ENCODE measurements at places on chromosomes 12 and 14. TPM values are rescaled to one million over a fixed set of nuclear protein-coding genes. Genes with fewer than 3 reads are reported as not detected.

DNA sequence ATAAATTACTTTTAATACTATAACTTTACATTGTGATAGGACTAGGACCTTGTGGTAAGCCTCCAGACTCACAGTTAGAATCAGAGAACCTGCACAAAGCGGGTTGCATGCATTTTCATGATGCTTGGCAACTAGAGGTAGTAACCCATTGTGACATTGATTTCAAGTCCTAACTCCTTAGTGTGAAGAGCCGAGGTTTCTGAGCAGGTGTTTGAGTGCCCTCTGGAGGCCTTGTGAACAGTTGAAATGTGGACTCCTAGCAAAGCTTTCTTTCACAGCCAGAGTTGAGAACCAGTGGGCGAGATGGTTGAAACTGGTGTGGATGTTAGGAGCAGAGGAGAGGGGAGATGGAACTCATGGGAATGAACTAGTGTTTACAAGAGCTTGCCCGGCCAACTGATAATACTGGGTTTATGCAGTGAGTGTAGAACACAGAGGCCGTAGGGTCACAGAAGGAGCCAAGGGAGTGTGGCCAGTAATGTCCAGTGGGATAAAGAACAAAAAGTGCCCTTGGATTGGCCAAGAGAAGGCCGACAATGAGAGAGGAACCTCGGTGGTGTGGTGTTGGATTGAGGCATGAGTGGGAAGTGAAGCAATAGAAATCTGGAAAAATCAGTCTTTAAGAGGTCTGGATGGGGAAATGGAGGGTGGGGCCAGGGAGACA lies 10.9 kb downstream of the ZNF664 start:
- DNase-seq = peak; percentile 18

The NFE2 gene
- total RNA-seq = 8.0 TPM

The CLMN gene
- 5.9 TPM for total RNA-seq

DNA sequence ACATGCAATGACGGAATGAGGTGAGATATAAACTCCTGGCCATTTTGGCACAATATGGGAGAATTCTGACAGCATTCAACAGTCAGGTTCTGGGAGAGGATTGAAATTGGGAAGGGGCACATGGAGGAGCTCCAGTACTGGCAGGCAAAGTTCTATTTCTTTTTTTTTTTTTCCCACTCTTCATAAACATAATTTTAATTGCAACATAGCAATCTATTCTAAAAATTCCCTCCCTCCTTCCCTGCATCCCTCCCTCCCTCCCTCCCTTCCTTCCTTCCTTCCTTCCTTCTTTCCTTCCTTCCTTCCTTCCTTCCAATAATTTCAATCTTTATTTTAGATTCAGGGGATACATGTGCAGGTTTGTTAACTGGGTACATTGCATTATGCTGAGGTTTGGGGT lies 93.2 kb downstream of the PTCSC3 start:
- DNase-seq = no peak

GRCh38 chr12:25887367-25887766 lies 71.1 kb upstream of the RASSF8 start:
- no peak for DNase-seq

DNA sequence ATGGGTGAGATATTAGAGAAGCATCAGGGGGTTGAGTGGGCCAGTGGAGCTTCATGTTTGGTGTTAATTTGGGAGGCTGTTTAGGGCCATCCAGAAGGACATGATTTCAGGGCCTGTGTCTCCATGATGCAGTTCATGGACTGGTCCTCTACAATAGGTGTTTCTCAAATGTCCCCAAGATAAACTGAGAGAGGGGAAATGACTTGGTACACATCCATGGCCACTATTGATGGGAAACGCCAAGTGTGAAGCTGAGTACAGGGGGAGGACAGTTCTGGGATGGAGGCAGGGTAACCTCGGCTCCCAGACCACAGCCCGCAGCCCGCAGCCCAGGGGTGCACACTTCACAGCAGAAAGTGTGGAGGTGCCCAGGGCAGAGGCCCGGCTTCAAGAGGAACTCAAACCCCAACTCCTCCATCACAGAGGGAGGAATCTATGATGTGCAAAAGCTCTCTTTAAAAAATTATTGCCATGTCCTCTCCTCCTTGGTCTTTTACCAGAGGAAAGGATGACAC lies 33.3 kb downstream of the CACNA2D4 start:
- DNase-seq = no peak

DNA sequence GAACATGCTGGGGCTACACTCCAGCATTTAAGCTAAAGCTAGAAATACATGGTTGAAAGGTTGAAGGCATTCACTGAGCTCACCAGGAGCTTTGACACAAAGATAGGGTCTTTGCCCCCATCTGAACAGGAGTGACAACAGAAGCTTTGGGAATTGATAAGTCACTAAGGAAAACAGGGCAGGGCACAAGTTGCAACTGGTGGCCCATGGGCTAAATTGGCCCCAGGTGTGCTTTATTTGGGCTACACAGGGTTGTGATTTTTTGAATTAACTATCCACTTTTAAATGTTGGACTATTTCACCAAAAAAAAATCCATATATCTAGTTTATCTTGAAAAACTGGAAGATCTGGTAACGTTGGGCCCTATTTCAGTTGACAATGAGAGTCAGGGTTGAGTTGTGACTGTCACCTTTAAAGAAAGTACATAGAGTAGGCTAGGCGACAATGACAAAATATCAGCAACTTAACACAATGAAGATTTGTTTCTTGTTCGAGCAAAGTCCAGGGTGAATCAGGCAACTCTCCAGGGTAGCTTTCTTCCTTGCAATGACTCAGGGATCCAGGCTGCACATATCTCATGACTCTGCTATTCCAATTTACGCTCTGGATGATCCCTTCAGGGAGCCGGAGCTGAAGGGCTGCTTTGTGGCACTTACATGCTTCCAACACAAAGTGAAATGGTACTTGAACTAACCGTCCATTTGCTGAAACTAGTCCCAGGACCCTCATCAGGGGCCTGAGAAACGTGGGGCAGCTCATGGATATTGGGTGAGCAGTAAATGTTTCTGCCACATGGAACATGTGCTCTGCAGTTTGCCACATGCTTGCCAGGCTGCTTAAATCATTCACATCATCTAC lies 13.3 kb upstream of the EIF4B start:
- DNase-seq = no peak

DNA sequence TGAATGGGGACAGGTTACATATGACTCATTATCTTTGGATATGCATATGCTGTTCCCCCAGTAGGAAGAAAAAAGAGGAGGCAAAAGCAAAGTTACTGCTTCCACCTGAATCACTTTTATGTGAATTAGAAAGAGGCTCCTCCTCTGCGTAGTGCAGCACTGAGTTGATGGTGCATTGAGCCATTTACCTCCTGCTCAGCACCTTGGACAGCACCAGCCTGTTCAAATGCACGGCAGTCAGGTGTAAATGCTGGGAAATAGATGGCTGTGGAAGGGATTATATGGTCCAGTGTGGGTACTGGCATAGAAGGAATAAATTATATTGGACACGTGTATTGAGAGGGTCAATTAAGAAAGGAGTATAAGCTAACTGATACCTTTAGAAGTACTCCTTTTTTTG lies 541.9 kb upstream of the SEL1L start:
- DNase-seq = no peak

DNA sequence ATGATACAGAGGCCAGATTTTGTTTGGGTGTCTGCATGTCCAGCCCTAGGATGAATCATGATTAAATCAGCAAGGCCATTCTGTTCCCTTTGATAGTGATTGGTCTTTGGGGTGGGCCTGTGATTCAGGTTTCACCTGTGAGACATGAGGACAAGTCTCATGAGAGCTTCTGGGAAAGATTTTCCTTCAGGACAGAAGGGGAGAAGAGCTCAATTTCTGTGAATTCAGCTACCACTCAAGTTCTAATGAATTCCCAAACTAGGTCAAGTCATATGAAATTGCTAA lies 73.4 kb downstream of the ZNF664 start:
- no peak for DNase-seq

GRCh38 chr12:46893434-46893833 lies 67.6 kb upstream of the SLC38A4 start:
- DNase-seq = peak; percentile 30

GRCh38 chr14:33754261-33754660 lies 196.6 kb downstream of the EGLN3 start:
- no peak for DNase-seq

DNA sequence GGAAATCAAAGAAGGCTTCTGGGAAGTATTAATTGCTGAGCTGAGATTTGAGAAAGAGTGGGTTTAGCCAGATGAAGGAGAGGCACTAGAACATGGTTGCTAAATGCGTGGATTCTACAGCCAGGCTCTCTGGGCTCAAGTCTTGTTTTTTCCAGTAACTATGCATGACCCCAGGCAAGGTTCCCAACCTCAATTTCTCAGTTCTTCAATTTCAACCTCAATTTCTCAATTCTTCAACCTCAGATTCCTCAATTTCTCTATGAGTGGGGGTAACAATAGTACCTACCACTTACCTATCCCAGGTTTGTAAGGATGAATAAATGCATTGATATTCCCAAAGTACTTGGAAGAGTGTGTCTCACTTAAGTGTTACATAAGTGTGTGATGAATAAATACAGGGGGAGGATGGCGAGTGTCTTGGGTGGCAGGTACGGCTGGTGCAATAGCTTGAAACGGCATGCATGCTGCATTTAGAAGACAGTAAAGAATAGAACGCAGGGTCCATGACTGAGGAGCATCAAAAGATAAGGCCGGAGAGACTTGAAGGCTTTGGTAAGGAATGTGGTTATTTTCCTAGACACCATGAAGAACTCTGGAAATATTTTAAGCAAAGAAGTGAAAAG lies 149.1 kb upstream of the ATP2B1 start:
- DNase-seq = no peak

The B4GALNT3 gene
- total RNA-seq = 1.9 TPM

The RFX4 gene
- total RNA-seq = not detected

The ART4 gene
- total RNA-seq = 0.44 TPM

GRCh38 chr14:42517806-42518500 lies 911.3 kb downstream of the LRFN5 start:
- DNase-seq = no peak

The KRT77 gene
- not detected for total RNA-seq

- DNase-seq = no peak
These were observed 28.6 kb downstream of the FIGNL2 start for GRCh38 chr12:51819736-51820525.

- no peak for DNase-seq
These were observed 82.9 kb downstream of the TSPAN9 start for GRCh38 chr12:3160081-3160480.

DNA sequence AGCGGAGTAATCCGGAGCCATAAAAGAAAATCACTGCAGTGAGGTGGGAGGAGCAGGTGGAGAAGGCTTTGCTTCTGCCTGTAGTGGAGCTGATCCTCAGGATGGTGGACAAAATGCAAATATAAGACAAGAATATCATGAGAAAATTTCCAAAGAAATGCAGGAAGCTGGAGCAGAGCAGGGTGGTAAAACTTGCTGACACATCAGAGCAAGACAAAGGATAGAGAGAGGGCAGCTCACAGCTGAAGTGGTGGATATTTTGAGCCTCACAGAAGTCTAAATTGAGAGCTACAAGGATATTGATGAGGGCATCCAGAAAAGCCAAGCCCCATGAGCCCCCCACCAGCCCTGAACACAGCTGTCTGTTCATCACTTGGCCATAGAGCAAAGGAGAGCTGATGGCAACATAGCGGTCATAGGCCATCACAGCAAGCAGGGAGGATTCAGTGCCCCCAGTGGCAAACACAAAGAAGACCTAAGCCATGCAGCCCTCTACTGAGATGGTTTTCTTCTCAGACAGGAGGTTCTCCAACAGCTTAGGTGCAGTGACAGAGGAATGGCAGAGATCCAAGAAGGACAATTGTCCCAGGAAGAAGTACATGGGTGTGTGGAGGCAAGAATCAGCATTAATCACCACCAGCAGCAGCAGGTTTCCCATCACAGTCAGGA lies 30.0 kb upstream of the ANP32D start:
- DNase-seq = no peak

The TRMT61A gene
- total RNA-seq = 8.3 TPM

Data from gastrocnemius medialis (tissue), 4 donors.